ENCODE measurements at places on chromosomes 1 and 21.

DNA sequence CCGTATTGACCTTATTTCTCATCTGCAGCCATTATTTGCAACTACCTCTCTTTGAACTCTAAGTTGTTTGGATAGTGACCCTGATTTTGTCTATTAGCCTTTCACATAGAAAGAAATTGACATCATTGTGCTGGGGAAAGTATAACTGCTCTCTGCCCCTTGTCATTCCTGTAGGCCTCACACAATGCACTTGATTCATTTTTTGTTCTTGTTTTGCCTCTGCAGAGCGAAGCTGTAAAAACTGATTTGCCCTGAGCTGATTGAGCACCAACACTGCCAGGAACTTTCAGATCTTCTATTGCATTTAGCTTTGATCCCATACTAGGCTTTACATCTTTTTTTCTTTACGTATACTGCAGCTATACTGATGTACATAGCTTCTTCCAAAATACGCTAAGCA, 167.2 kb upstream of the PTBP2 start:
- no peak for DNase-seq

- no peak for DNase-seq
Observed at GRCh38 chr1:178133239-178133989, 39.5 kb downstream of the RASAL2 start.

DNA sequence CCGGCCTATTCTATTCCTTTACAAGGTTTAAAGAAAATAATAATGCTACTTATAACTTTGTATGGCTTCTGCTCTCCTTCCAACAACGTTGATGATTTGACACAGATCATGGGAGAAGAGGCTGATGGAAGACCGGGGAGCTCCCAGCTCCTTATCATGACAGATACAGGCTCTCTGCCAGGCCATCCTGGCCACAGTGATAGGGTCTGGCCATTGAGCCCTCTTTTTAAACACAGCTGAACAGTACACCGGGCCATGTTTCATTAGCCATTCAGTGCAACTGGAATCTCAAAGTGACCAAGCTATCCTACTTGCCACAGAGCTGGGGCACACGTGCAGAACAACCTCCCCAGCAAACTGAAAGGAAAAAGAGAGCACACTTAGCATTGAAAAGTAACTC, 34.9 kb downstream of the DNAJC11 start:
- no peak for DNase-seq

GRCh38 chr1:248897412-248898337, 8.4 kb upstream of the PGBD2 start:
- DNase-seq: no peak

DNA sequence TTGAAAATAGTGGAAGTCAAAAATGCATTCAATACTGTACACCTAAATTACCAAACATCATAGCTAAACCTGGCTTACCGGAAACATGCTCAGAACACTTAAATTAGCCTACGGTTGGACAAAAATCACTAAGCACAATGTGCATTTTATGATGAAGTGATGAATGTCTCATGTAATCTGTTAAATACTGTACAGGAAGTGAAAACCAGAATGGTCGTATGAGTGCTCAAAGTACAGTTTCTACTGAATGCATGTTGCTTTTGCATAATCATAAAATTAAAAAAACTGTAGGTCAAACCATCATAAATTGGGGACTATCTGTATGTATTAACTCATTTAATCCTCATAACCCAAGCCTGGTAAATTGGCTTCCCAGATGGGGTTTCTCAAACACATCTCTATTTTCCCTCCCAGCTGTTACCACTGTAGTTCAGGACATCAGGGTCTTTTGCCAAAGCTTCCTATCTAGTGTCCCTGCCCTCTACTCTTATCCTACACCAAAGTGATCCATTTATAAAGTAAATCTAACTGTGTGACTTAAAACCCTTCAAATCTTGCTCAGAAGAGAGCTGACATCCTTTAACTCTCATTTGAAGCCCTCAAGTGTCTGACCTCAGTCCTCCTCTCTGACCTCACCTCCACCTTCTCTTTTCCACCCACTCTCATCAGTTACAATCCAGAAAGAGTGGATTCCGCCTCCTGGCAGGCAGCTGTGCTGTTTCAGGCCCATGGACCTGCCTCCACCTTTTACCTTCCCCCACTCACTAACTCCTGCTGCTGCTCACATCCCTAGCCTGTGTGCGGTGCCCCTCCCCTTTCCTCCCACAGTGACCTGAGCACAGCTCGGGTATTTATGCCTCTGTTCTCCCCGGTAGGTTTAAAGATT, 356.4 kb upstream of the ST6GALNAC5 start:
- DNase-seq: no peak

GRCh38 chr21:46187814-46188213, 3.6 kb upstream of the SPATC1L start:
- no peak for DNase-seq

- DNase-seq: no peak
Observed at GRCh38 chr1:37764414-37764825, 500 bp downstream of the EPHA10 start.

- no peak for DNase-seq
Observed at GRCh38 chr1:243375596-243375995, 119.8 kb downstream of the SDCCAG8 start.

DNA sequence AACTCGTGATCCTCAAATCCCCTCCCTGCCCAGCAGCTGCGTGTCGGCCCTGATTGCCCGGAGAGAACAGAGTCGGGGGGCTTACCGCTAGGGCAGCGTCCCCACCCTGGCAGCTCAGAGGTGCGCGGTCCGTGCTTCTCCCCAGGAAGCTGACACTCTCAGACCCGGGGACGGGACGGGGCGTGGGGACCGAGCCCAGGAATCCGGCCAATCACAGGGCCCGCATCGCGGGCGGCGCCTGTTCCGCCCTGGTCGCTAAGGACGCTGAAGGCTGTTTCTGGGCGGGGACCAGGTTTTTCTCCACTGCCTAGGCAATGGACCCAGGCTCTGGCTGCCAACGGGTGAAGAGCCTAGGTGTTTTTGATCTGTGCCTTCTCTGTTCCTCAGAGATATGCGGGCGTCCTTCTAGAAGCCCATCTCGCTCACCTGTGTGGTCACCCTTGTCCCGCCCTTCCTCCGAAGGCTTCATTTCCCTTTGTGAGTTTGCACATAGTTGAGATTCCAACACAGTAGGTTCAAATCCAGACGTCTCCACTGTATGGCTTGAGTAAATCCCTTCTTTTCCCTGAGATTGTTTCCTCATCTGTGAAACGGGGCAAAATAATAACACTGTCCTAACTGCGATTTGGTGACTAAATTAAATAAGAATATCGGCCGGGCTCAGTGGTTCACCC, at the start of gene C1orf87:
TSS of gene C1orf87 (minus strand) at position 166 of the 674 bp plus-strand sequence. CDS start 1,127 bp downstream, outside the sequence.
- DNase-seq: no peak

DNA sequence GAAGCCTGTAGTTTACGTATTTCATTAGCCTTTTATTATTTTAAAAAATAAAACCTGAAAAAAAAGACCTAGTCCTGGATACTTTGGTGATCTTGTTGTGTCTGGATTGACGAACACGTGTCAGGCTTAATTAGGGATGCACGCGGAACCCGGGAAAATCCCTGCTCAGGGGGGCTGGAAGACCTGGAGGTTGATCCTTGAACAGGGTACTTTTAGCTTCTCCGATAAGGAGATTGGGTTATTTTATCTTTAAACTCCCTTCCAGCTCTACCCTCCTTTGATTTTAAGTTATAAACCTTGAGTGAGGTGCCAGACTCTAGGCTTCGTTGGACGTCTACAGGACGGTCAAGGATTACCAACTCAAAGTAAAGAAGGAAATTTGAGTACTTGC, 552 bp upstream of the ZNF691 start:
- no peak for DNase-seq

DNA sequence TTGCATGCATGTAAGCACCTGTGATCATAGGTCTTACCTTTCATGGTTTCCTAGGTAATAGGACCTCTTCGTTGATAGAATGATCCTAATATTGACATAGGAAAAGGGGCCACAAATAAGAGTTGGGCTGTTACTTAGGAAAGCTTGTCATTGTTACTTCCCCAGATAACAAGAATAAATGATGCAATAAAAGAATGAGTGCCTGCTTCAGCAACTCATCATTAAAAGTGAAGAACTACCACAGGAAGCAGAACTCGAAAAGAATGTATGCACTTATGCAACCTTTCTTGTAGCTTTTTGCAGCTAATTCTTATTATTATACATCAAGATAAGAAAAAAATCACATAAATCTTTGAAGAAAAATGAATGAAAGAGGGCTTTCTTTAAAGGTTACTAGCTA, 548.6 kb downstream of the LTN1 start:
- no peak for DNase-seq

- peak; percentile 15 for DNase-seq
Observed at GRCh38 chr1:1020415-1021009, 592 bp downstream of the AGRN start.

DNA sequence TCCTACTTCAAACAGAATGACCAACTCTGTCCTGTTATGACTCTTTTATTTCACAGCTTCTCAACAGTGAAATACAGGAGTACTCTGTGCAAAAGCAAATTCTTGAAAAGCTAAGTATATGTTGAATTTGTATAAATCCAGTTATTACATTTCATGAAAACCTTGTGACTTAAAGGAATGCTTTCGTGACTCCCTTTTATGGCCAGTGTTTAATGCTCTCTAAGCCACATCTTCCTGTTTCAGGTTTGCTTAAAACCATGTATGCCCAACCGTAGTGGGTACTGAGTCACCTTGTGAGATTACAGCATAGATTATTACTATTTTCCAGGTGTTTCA, 40.2 kb upstream of the KIF1B start:
- no peak for DNase-seq

DNA sequence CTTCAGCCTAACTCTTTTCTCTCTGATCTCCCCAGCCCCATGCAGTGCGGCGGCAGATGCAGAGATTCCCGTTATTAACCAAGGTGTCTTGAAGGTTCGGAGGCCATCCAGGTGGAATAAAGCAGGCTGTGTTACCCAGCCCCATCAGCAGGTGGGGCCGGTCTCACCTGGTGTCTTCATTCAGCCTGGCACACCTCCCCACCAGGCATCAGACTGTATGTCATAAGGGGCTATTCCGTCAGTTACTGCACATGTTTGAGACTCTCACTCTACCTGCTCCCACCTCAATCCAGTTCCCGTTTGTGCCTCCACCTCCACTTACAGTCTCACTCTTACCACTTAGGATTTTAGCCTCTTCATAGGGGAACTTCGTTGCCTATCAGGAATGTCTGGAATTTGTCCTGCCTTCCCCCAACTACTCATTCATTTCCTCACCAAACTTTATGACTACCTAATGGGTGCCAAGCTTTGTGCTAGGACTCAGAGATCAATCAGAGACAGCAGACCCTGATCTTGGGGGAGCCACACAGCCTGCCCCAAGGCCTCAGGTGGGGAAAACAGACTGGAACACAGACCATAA, 170.2 kb downstream of the PLPP3 start:
- DNase-seq: no peak

GRCh38 chr1:47938520-47938919, 58.7 kb downstream of the TRABD2B start:
- DNase-seq: no peak

DNA sequence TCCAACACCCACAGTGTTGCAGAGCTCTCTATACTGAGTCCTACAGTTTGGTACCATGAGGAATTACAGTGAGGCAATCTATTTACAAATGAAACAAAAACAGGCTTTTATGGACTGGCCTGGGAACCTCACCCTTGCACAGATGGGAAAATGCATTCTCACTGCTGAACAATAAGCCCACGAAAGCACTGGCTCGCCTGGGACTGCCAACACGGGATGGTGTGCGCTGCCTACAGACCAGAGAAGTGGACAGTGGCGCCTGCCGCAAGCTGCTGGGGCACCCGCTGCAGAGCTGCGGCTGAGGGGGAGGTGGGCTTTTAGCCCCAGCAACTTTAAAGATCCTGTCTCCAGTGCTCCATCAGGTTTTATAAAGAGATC, 28.5 kb upstream of the ABCG1 start:
- DNase-seq: no peak

- DNase-seq: no peak
Observed at GRCh38 chr21:43270800-43271301, 102.0 kb downstream of the CRYAA start.

DNA sequence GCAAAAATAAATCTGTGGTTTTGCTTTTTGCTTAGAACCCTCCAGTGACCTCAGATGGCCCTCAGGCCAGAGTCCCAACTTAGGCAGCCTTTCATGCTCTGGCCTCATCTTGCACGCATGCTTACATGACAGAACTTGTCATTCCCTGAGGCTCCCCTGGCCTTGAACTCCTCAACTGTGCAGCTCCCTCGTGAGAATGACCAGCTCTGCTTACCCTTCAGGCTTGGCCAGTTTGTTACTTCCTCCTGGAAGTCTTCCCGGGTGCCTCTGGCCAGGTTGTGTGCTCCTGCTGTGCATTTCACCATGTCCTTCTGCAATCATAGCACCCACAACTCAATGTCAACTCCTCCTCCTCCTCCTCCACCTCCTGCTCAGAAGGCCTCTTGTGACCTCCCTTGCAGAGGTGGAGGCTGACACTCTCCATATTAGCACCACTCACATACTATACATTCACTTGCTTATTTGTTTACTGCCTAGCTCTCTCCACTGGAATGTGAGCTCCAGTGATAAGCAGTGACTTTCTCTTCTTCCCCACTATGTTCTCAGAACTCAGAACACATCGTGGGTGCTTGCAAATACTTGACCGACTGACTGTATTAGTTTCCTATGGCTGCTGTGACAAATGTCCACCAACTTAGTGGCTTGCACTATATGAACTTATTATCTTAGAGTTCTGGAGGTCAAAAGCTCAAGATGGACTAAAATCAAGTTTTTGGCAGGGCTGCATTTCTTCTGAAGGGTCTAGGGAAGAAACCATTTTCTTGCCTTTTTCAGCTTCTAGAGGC, 41.9 kb downstream of the RCSD1 start:
- no peak for DNase-seq

DNA sequence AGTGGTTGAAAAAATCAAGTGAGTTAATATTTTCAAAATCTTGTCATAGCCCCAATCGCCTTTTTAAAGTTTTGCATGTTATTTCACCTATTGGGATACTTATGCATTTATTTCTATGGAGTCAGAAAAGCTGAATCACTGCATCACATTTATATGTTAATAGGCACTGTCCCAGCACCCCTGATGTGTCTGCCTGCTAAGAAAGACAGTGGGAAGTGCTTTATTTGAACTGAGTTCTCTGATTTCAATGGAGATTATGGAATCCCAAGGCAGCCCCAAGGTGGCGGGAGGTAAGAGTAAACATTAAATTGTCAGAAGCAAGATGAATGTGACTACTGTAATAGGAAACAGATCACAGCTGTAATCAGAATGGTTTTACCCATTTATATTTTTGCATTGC, 2225.7 kb downstream of the NCAM2 start:
- DNase-seq: no peak

- DNase-seq: peak; percentile 42
Observed at GRCh38 chr1:202998836-202999750, 8.1 kb upstream of the TMEM183A start.

- DNase-seq: no peak
Observed at GRCh38 chr1:242440757-242441156, 83.7 kb downstream of the PLD5 start.
